ENCODE measurements at places on chromosomes 5 and 9.

DNA sequence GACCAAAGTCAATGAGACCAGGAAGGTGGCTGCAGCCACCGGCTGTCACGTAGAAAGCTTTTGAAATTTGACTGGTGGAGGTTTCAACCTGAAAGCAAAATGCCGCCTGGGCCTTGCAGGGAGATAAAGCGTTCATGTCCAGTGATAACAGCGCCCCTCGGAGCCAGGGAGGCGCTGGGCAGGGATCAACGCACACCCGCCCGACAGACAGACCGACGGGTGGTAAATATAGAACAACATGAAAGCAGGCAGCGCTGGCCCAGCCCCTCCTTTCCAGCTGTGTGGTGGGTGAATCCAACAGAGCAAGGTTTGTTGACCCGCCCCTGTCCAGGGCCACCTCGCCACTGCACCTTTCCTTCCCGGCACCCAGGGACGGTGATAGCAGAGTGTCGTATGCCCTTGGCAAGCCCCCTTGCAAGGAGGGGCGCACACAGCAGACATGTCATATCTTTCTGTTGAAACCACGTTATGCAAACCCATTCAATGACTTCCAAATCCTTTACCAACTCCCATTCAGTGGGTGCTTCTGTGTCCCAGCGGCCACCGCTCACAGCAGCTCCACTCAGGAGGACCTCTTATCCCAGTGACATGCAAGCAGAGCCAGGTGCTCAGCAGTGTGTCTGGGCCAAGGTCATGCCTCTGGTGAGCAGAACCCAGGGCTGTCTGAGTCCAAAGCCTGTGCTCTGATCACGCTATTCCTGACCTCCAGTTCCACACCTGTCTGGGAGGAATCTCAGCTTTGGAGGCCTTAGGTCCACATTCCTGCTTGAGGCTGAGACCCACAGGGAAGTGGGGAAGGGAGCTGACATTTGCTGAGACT, 38.7 kb downstream of the NKX2-5 start:
- no peak for DNase-seq

GRCh38 chr9:89207026-89207425, 28.4 kb upstream of the SHC3 start:
- no peak for DNase-seq

DNA sequence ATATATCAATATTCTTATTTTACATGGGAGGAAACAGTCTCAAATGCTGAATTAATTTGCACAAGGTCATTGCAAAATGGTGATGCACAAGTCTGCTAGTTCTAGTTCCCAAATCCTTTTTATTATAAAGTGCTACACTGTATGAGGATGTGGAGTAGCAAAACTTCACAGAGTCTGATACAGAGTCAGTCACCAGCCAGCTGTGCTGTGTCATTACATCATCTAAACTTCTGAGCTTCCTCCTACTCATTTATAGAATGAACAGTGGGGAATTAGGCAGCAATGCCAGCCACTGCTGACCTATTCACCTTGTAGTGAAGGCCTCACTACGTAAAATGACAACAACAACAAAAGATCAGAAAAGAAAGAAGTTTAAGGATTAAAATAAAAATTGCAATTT, 357.8 kb downstream of the TMEM167A start:
- no peak for DNase-seq

DNA sequence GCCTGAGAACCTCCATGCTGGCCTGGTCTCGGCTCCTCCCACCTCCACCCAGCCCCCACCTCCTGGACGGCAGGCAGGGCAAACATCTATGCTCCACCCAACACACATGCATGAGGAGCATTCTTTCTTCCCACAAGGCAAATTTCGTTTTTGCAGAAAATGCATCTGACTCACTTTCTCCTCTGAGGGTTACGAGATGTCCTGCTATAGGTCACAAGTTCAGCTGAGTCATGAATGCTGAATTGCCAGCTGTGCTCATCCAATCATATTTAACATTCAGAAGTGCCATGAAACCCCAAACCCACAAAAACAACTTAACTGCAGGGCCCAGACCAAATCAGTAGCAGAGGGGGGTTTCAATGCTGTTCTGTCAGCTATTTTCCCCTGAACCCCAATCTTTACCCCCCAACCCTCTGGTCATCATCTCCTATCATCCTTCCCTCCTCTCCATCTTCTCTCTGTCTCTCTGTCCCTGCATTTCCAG, 39.0 kb upstream of the OSMR start:
- peak; percentile 92 for DNase-seq

DNA sequence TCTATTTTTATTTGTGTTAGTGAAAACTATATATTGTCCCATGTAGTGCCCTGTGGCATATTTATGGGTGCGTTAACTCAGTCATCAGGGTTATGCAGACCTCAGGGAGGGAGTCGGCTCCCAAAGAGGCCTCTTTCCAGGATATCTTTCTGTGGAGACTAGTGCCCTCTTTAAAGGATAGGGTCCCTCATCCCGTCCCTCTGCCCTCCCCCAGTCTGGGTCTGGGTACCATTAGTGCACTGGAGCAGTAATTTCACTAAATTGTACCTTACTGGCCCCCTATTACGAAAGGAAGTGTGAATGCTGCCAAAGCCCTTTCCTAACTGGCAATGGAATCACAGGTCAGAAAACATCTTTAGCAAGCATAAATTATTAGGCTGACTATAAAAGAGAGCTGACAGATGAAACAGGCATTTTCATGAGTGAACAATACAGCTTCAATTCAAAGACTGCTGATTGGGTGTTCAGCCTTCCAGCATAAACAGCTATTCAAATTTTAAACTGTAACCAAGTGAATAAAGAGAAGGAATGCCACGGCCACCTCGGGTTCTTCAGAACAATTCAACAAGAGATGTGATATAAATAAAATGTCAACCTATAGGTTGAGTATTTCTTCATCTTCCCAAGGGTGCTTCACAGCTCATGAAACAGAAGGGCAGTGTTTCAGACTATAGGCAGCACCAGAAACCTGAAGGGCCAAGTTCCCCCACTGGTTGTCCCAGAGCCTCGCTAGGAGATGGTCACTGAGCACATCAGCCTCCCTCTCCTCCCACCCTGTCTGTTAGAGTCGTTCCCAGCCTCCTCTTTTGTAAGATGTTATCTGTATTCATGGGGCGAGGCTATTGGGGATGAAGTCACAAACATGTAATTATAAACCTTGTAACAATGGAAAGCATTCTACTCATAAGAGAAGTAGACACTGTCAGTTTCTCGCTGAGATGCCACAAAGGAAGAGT, 318.7 kb downstream of the TMEM161B start:
- no peak for DNase-seq

DNA sequence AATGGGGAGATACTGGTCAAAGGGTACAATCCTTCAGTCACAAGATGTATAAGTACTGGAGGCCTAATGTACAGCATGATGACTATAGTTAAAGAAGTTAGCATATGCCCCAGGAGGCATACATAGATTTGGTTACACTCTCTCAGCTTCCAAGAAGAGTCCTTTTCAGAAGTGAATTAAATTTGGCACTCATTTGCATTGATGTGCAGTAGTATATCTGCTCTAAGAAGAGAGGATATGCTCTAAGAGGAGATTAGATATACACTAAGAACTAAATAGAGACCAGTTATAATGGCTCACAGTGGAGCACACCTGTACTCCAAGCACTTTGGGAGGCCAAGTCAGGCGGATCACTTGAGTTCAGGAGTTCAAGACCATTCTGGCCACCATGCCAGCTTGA, 139.5 kb upstream of the MINAR2 start:
- no peak for DNase-seq

GRCh38 chr9:26723486-26723885, 169.1 kb downstream of the CAAP1 start:
- DNase-seq: no peak

DNA sequence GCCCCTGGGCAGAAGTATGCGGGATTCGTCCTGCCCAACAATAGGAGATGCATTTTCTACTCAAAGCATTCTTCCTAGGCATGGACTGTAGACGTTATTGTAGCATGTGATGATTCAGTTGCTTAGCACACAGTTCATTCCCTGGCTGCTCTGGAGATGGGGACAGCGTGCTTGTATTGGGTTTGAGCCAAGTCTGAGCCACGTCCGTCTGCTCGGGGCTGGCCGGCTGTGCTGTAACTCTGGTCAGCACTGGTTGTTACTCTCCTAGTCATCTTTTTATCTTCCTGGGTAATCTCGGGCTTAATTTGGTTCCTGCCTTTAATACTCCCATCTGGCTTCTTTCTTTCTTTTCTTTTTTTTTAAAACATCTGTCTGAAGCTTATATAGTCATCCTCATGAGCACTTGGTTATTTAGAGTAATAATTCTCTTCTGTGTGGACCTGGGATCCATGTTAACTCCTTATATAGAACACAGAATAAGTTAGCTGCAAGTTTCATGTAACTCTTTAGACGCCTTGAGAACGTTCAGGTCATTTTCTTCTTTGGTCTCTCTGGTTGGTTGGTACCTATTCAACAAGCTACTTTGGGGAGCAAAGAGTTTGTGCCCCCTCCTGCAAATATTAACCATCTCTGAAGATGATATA, 118.8 kb upstream of the RPS23 start:
- DNase-seq: peak; percentile 96

- no peak for DNase-seq
These were observed 472.9 kb downstream of the ARHGEF28 start for GRCh38 chr5:74098941-74099340.

DNA sequence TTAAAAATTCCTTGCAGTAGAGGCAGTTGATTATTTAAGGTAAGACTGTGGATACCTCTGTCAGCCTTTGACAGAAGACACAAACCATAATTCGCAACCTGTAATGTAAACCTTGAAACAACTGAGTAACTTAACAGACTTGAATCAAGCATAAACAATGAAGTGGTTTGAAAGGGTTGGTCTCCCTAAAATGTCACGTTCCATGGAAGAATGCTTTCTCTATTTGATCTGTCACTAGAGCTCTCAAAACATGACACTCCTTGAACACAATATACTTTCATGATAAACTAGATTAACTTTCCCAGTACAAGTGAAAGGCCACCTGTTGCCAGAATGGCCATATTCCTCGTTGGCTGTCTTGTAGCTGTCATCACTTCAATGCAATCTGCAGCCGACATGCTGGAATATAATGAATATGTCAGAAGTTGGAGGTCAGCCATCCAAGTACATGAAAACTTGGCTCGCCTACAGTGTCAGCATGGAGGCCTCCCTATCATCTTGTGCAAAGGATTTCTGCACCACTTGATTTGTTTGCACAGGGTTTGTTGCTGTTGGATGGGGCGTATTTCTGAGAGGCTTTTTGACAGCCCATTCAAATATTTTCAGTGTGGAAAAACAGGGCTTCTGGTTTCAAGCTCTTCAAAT, 228.0 kb downstream of the TLE4 start:
- no peak for DNase-seq

DNA sequence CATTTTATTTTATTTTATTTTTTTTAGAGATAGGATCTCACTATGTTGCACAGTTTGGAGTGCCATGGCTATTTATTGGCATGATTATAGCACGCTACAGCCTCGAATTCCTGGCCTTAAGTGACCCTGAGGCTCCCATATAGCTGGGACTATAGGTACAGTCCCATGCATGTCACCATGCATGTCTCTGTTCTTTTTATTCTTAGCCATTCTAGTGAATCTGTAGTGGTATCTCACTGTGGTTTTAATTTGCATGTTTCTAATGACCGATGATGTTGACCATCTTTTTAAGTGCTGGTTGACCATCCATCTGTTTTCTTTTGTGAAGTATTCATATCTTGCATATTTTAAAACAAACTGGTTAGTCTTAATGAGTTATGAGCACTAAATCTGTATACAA, 76.1 kb downstream of the SLC44A1 start:
- no peak for DNase-seq

DNA sequence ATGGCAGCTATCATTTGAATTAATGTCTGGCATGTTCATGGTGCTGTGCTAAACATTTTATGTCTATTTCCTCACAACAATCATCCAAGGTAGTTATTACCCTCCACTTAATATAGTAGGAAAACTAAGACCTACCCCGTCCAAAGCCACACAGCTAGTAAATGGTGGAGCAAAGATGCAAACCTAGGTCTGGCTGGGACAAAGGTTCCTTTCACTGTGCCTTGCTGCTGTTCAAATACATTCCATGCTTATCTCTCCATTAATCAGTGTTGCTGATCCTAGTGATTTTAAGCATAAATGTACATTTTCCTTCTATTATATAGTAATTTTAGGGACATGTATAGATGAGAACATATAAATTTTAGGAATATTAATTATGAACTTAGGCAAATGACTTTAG, 38.7 kb downstream of the CCDC125 start:
- no peak for DNase-seq

DNA sequence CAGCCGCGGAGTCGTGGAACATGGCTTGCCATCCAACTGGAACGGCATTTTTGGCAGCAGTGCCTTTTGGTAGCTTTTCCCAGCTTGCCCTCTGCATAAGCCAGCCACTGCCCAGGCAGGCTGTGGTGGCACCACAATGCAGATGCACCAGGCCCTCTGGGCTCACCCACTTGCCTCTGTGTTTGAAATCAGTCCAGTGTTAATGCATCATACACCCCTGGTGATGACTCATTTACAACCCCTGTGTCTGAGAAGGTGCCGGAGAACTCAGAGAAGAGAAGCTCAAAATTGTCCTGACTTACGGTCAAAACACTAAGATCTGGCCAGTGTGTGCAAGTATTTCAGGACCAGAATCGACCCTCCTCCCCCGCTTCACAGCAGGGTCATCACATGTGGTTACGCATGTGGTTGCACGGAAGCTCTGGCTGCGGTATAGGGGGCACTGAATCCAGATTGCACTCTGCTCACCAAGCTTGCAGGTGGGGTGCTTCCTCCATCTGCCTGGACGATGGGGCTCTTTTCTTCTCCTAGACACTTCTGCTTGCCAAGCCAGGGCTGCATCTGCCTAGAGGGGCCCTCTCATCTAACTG, 66.5 kb upstream of the SMIM15 start:
- DNase-seq: no peak

- no peak for DNase-seq
These were observed 116.6 kb downstream of the SH3GL2 start for GRCh38 chr9:17695482-17695881.

GRCh38 chr9:21751998-21752397, 50.4 kb upstream of the MTAP start:
- DNase-seq: no peak

GRCh38 chr9:99387431-99387830, 165.3 kb downstream of the SEC61B start:
- no peak for DNase-seq

DNA sequence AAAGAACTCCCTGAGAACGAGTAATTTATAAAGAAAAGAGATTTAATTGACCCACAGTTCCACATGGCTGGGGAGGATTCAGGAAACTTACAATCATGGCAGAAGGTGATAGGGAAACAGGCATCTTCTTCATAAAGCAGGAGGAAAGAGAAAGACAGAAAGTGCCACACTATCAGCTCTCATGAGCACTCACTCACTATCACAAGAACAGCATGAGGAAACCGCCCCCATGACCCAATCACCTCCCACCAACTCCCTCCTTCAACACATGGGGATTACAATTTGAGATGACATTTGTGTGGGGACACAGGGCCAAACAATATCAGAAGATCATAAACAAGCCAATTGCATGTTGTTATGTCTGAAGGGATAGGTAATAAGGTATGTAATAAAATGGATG, 935.9 kb upstream of the COX7C start:
- DNase-seq: no peak

Measured in GM04503 (cell line).